ENCODE measurements at places on chromosomes 2 and 18.

DNA sequence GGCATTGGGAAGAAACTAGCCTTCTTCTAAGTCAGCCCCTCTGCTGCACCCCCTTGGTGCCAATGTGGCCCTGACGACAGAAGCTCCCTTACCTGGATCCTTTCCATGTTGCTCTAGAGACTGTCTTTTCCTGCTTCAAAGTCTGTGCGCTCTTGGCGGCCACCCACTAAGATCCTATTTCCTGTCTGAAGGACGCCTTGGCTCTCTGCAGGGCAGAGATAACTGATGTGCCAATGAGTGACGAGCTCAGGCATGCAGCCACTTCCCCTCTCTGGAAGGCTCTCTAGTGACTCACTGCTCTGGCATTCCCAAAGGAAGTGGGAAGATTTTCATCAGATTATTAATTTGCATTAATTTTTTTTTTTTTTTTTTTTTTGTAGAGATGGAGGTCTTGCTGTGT, 273.5 kb downstream of the CDH20 start:
- DNase-seq, result no peak

- DNase-seq, result no peak
These were observed 26.4 kb downstream of the MARCHF7 start for GRCh38 chr2:159738509-159739390.

GRCh38 chr2:37926635-37927034, 1.5 kb downstream of the RMDN2 start:
- no peak for DNase-seq

- DNase-seq, result no peak
These were observed 147.6 kb upstream of the CAB39 start for GRCh38 chr2:230564805-230565779.

DNA sequence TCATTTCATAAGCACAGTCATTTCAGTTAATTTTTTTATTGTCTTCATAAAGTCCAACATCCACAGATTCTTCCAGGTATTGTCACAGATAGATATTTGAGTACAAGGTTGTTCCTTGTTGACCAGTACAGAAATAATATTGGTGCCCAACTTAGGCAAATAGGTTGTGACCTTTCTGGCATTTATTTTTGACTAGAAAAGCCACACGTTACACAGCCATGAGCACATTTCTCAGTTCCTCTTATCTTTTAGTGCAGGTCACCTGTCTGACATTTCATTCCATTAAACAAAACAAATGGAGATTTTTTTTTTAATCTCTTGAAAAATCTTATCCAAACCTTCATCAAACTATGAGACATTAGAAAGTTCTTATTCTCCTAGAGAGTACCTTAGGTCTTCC, 428.8 kb downstream of the ZNF521 start:
- no peak for DNase-seq
